Left cardiac atrium (tissue), 4 donors: ENCODE measurements at places on chromosomes 13 and 19. TPM values are rescaled to one million over a fixed set of nuclear protein-coding genes. Genes with fewer than 3 reads are reported as not detected.

- no peak for DNase-seq
Measured at GRCh38 chr13:86185107-86185506, 385.9 kb upstream of the SLITRK6 start.

GRCh38 chr13:108342369-108343289 lies 73.1 kb downstream of the TNFSF13B start:
- DNase-seq: no peak

The LGALS4 gene
- total RNA-seq: 0.85 TPM

The PBX4 gene
- total RNA-seq: 0.35 TPM
